GM12878 (cell line): ENCODE measurements at places on chromosomes 2 and 18.

- peak; percentile 26 for DNase-seq
These were observed 18.5 kb downstream of the TMEM177 start for GRCh38 chr2:119697290-119698020.

GRCh38 chr2:80058562-80058961 lies 246.0 kb downstream of the LRRTM1 start:
- DNase-seq, result no peak

- DNase-seq, result no peak
These were observed 1456.1 kb upstream of the ACVR2A start for GRCh38 chr2:146388757-146389156.

DNA sequence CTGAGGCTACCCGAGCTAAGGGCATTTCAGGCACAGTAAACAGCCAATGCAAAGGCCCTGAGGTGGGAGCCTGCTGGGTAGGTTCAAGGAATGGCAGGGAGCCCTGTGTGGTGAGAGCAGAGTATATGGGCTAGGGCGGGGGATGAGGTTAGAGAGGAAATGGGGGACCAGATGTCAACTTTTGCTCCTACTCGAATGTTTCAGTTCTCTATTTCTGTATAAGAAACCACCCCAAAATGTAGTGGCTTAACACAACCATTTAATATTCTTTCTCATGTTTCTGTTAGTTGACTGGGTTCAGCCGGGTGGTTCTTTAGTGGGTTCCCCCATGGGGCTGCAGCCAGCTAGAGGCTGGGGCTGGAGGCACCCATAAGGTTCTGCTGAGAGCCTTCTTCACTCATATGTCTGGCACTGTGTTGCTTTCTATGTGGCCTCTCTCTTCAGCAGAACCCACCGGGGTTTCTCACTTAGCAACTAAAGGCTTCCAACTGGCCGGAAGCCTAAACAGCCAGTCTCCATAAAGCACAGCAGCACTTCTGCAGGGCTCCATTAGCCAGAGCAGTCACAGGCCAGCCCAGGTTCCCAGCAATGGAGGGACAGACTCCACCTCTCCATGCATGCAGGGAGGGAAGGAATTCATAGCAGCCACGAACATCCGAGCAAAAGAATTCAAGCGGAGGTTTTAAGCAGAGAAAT lies 5.6 kb upstream of the ATOH8 start:
- DNase-seq, result peak; percentile 52

DNA sequence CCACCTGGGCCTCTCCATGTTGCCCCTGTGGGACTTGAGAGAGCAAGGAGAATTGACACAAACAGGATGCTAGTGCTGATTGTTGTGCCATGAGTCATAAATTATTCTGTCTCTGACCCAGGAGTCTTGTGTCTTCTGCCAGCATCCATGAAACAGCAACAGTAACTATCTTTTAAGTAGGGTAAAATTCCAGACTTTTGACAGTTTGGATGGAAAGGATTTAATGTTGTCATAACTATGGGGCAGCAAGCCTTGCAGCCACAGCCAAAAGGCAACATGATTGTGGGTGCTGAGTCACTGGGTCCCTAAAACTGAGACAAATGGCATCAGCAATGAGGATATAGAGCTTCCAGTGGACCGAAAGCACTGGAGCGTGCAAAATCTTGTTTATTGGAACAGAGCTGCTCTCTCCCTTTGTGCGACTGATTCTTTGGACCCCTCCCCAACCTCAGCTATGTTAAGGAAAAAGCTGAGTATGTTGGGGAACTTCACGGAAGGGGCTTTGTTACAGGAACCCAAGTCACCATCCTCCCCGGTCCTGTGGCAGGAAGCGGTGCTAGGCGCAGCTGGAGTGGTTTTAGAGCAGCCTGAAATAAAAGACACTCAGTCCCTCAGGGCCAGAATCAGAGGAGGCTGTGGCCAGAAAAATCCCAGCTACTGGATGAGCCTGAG lies 9.6 kb upstream of the ITPRIPL1 start:
- no peak for DNase-seq

- DNase-seq, result peak; percentile 52
These were observed 57.6 kb downstream of the KCNG2 start for GRCh38 chr18:79855147-79855933.

GRCh38 chr18:10482985-10483949 lies 28.8 kb downstream of the APCDD1 start:
- DNase-seq, result peak; percentile 73

DNA sequence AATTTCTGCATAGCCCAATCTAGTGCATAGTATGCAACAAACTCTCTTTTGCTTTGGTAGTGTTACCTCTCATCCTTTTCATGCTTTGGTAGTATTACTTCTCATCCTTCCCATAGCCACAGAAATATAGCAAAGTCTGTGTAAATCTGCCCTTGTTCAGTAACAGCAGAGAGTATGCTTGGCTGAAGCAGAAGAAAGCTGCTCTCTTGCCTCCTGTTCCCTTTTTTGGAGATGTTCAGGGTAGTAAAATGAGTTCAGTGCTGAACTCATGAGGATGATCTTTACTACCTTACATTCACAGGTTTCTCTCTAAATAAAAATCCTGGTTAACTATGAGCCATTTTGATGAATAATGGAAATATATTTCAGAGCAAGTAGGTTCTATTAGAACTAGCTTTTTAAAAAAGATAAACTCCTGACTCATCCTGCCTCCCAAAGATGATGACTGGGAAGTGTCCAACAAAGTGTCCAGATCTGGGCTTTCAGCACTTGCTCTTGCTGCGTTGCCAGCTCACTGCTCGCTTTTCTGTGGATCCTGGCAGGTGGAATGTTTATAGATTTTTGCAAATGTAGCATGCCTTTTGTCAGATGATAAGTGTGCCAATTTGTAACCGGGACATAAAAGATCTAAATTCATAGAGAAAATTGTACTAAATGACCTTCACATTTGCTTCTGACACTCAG lies 29.4 kb upstream of the CHMP3 start:
- DNase-seq, result no peak

GRCh38 chr2:180905002-180905401 lies 75.4 kb upstream of the UBE2E3 start:
- DNase-seq, result no peak

- DNase-seq, result no peak
These were observed 79.9 kb downstream of the NYAP2 start for GRCh38 chr2:225479386-225479785.

DNA sequence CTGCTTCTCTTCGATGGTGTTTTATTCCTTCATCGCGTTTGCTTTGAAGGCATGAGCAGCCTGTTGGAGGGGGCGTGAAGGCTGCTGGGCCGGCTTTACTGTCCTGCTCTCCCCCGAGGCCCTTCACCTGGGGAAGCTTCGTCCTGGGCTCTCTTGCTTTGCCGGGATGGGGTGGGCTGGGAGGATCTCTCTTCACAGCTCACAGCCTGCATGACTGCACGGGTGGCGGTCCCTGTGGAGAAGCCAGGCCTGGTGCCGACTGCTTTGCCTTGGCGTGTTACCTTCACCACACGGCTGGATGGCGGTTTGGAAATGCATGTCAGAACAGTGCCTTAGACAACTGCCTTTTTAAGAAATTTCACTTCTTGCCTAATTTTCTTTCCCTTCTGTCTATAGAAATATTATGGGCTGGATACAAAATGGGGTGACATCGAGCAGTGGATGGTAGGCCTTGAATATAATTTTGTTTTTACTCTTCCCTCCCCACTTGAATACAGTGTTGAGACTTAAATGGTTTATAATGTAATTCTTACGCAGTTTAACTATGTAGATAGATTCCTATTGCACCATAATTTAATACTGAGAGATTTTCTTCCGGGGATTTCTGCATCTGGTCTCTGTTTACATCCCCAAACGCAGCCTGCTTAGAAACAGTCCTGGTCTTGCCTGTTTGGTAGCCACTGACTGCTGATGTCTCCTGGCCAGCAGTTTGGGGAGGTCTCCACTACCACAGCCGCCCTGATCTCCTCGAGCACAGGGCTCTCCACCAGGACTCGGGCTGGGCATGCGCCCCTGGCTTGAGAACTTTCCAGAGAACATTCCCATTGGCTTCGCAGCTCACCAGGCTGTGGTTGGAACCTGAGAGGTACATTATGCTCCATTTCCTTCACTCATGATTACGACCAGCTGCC lies 81.0 kb upstream of the RBM44 start:
- DNase-seq, result no peak

GRCh38 chr2:176114930-176115625 lies 1.5 kb upstream of the HOXD10 start:
- DNase-seq, result no peak

GRCh38 chr2:175372704-175373701 lies 191.5 kb upstream of the ATP5MC3 start:
- no peak for DNase-seq

- no peak for DNase-seq
These were observed 129.7 kb upstream of the OSR1 start for GRCh38 chr2:19488009-19488691.

GRCh38 chr2:168345601-168346000 lies 98.2 kb upstream of the STK39 start:
- no peak for DNase-seq

GRCh38 chr18:49584394-49584793 lies 22.5 kb downstream of the LIPG start:
- no peak for DNase-seq

DNA sequence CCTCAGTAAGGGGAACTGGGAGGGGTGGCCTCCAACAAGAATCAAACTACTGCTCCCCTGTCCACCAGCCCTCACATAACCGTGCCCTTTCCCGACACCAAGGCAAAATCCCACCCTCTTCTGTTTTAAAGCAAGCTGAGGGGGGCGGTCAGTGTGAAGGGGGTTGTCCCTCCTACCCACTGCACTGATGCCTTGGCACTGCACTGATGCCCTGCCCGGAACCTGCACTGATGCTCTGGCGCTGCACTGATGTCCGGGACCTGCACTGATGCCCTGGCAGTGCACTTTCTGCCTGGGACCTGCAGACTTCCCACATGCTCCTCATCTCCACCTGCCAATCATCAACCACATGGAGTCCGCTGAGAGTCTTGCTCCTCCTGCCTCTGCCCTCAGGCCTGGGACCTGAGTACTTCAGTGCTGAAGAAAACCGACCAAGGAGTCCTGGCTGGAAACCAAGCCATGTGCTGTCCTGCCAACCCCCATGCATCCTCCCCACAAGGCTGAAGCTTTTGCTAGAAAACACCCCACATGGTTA lies 179.5 kb downstream of the SMAD2 start:
- DNase-seq, result no peak

DNA sequence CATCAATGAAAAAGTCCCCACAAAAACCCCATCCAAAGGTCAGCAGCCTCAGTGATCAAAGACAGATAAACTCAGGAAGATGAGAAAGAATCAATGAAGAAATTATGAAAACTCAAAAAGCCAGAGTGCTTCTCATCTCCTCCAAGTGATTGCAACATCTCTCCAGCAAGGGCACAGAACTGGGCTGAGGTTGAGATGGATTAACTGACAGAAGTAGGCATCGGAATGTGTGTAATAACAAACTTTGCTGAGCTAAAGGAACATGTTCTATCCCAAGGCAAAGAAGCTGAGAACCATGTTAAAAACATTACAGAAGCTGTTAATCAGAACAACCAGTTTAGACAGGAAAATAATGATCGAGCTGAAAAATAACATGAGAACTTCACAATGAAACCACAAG lies 442.8 kb upstream of the SYT4 start:
- no peak for DNase-seq

DNA sequence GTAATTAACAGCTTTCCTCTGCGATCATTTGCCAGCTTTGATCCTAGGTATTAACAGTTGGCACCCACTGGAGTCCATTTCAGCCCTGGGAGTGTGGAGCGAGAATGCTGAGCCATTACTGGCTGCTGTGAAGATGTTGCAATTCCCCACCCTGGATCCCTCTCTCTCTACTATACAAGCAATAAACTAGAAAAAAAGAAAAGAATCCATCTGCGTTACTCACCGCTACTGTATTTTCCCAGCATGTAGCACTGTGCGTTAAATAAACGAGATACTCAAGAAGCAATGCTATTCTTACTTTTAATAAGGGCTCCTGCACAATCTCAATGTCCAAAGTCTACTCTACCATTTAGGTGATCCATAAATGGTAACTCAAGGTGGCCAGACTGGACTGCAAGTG lies 8.5 kb downstream of the RTTN start:
- no peak for DNase-seq

GRCh38 chr18:48023334-48024008 lies 93.0 kb upstream of the SMAD2 start:
- no peak for DNase-seq

GRCh38 chr2:119179991-119180390 lies 21.4 kb upstream of the C1QL2 start:
- DNase-seq, result no peak

- no peak for DNase-seq
These were observed 31.4 kb upstream of the TDRD15 start for GRCh38 chr2:21092308-21092869.

GRCh38 chr2:37838541-37839167 lies 86.4 kb upstream of the RMDN2 start:
- DNase-seq, result no peak
